SIG-M5 (cell line): ENCODE measurements at places on chromosomes 4 and X.

- no peak for DNase-seq
Measured at GRCh38 chr4:123699880-123700771, 303.5 kb downstream of the SPRY1 start.

GRCh38 chr4:60081839-60082238, 1118.3 kb upstream of the ADGRL3 start:
- DNase-seq, result no peak

GRCh38 chr4:151797853-151798252, 37.0 kb upstream of the GATB start:
- DNase-seq, result no peak

DNA sequence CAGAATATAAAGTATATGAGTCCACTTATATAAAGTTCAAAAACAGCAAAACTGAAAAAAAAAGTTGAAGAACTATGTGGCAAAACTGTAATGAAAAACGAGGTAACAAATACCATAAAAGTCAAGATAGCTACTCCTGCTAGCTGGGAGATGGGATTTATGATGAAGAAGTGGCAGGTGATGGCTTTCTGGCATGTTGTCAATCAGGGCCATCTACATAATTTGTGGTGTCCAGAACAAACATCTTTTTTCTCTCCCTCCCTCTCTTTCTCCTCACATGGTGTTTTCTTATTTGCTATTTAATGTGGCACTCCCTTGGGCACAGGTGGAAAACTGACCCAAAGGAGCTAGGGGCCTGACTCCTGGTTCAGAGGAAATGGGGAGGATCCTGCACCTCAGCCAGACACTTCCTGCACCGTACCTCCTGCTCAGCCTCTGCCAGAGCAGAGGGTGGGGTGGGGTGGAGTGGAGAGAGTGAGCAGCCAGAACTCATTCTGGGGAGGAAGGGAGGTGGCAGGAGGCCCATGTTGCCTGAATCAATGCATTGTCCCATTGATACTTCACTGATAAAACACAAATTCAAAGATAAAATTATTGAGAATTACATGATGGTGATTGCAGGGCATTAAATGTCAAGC, 5.3 kb upstream of the SAP30 start:
- DNase-seq, result no peak

- no peak for DNase-seq
Measured at GRCh38 chr4:187666034-187666433, 329.5 kb upstream of the ZFP42 start.

GRCh38 chr4:78880874-78881492, 58.3 kb downstream of the PAQR3 start:
- DNase-seq, result no peak

DNA sequence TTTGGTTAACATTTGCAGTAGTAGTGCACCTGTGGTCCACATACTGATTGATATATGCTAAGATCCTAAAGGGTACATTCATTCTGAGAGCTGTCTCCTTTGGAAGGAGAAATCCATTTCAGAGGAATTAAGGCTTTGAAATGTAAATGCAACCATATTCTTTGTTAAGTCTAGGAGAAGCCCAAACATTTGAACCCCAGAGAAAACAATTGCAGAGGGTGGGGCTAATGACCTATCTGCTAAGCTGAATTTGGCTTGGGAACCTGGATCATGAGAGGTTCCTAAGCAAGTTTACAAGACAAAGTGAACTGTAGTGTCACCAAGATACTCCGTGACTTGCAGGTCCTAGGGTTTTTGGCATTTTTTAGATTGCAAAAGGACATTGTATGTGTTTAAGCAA, 41.2 kb downstream of the LAS1L start:
- no peak for DNase-seq

DNA sequence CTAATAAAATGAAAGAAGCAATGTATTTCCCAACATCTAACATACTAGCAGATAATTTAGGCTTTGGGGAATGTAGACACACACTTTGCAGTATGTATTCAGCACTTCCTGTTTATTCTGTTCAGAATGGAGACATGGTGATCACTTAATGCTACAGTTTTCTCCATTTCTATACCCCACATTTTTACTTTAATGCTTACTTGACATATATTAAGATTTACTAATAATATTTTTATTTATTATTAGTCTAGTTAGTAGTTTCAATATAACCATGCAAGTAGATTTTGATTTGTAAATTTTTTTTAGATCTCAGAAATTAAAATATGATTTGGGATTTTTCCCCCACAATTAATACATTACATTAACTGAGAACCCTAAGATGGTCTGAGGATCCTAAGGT, 98.4 kb downstream of the PRSS12 start:
- DNase-seq, result no peak

GRCh38 chrX:125894947-125895346, 271.1 kb downstream of the DCAF12L2 start:
- no peak for DNase-seq

DNA sequence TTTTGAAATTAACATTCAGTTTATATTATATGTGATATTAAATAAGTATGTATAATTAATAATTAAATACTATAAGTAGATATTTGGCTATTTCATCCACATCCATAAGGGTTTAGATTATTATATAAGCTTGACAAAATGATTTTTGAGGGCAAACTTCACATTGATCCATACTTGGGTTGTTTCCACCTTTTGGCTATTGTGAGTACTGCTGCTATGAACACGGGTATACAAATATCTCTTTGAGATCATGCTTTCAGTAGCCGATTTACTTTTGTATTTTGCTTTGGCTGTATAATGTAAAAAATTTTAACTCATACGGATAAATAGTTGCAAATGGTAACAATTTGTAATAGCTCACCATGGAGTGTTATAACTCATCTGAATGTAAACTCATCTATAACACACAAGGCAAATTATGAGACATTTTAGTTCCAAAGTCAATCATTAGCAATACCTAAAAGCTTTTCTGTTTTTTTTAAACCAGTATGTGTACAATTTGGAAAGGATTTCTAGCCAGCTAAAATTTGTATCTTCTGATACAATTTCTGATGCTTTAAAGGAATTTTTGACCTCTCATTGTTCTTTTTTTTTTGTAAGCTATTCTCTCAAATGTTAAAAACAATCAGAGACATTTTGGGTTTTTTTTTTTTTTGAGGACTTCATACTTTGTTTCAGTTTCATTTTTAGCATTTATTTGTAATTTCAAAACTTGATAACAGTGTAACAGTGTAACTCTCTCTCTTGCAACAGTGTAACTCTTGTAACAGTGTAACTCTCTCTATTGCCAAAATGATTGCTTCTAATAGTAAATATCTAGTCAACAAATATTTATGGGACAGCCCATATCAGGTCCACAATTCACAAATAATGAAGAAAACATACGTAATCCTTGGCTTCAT, 51.8 kb upstream of the ARX start:
- no peak for DNase-seq

GRCh38 chr4:185656467-185656931, 121.2 kb upstream of the PDLIM3 start:
- DNase-seq, result no peak

DNA sequence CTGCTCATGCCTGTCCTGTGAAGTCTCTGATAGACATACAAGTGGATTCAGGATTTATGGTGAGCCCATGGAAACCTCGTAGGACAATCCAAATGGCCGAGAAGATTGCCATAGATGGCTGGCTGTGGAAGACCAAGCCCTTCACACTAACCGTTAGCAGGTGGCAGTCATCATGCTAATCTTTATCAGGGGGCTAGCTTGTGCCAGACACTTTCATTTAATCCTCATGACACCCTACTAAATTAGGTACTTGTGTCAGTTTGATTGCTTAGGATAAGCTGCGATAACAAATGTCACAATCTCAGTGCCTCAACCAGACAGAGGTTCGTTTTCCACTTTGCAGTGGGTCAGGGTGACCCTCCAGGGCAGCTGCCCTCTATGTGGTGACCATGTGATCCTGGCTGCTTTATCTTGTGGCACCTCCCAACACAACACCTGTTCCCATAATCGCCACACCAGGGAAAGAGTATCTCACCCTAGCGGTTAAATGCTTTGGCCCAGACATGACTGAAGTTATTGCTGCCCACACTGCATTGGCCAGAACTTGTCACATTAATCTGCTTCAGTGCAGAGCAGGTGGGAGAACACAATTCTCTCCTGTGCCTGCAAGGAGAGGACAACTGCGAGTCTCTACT, 60.8 kb downstream of the REPS2 start:
- DNase-seq, result no peak

DNA sequence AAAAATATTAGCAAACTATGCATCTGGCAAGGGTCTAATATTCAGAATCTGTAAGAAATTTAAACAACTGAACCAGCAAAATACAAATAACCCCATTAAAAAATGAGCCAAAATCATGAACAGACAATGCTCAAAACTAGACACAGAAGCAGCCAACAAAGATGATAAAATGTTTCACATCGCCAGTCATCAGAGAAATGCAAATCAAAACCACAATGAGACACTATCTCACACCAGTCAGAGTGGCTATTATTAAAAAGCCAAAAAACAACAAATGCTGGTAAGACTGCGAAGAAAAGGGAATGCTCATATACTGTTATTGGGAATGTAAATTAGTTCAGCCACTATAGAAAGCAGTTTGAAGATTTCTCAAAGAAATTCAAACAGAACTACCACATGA, 201.3 kb upstream of the CPEB2 start:
- no peak for DNase-seq

DNA sequence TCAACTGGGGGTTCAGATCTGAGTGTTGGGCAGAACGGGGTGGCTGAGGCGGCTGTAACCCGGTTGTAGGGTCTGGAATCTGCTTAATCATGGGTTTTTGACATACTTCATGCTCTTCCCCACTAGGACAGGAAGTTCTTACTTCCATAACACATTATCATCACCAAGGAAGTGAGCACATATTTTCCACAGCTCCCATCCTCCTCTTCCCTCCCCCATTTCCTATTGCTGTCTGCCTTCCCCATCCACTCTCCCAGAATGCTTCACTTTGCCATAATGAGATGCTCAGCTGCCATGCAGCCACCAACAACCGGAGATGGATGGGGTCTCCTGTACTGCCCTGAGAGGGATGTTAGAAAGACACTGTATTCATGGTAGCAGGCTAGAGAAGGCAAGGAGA, 6.4 kb upstream of the DCUN1D4 start:
- no peak for DNase-seq

DNA sequence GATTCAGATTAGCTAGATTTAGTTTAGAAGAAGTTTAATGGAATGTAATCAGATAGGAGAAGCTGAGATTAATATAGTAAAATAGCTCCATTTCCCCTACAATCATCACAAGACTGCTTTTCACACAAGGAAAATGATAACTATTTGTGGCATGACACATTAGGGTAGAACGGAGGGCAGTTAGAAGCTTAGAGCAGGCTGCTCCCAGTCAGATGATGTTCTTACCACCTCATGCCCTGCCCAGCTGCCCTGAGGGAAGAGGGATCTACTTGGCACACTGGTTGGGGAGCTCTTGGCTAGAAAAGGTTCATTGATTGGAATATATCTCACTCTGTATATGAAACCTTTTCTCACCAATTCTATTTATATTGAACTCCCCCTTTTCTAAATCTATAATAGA, 180.7 kb upstream of the IL15 start:
- no peak for DNase-seq

DNA sequence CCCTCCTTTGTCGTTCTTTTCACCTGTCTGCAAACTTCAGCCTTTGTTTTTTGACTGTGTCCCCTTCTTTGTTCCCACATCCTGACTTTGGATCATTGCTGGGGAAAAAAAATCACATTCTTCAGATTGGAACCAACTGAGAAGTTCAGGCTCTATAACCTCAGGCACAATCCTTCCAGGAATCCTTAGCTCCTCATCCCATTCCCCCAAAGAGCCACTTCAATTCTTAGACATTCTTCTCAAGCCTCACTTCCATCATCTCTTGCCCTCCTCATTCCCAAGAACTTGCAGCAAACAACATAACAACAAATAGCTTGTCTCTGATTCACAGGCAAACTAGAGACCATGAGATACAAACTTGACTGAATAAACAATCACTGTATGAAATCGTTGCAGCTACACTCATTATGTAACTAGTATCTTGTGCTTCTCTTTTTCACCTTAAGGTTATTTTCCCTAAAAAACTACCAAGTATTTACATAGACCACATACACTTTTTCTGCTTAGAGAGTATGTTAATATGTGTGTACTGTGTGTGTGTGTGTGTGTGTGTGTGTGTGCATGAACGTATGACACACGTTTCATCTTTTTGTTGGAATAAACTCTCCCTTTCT, 26.4 kb upstream of the PGM2 start:
- no peak for DNase-seq

GRCh38 chr4:148800940-148801339, 358.7 kb upstream of the NR3C2 start:
- no peak for DNase-seq

DNA sequence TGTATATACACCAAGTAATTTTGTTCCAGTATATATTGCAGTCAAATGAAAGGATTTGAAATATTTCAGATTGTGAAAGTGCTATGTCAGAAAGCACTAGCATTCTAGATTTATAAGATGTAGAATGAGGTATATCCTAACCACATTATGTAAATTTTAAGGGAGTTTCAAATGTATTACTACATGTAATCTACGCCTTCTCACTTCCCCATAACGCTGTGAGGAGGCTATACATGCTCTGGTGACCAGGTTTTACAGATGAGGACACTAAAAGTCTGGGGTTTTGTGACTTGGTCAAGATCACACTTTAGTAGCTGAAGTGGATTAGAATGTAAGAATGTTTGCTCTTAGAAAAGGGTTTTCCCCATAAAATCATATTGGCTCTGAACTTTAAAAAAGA, 8.1 kb downstream of the ENPEP start:
- no peak for DNase-seq

GRCh38 chr4:19130866-19131265, 1109.3 kb upstream of the LCORL start:
- DNase-seq, result no peak

GRCh38 chr4:145936997-145937901, 1.4 kb downstream of the ZNF827 start:
- DNase-seq, result no peak

- no peak for DNase-seq
Measured at GRCh38 chrX:138788771-138789170, 77.3 kb upstream of the FGF13 start.

DNA sequence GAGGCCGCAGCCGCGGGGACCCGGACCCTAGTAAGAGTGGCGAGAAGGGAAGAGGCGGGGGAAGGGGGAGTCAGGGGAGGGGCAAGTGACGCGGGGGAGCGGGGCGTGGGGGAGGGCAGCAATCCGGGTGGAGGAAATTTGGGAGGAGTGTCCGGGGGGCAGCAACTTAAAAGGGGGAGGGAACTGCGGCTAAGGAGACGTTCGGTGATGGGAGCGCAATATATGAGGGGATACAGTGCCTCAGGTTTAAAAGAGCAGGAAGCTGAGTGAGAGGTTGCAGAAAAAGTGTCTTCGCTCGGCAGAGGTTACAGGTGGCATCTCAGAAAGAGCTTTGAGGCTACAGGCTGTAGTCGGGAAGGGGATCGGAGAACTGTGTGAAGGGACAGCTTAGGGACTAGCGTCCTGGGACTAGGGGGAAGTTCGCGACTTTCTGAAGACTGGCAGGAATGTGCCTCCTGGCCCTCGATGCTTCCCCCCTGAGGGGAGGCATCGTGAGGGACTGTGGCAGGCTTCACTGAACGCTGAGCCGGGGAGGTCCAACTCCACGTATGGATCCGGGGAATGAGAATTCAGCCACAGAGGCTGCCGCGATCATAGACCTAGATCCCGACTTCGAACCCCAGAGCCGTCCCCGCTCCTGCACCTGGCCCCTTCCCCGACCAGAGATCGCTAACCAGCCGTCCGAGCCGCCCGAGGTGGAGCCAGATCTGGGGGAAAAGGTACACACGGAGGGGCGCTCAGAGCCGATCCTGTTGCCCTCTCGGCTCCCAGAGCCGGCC, 519 bp downstream of the FOXO4 start:
- no peak for DNase-seq

GRCh38 chr4:13980317-13981310, 353.1 kb upstream of the BOD1L1 start:
- no peak for DNase-seq

GRCh38 chrX:50813843-50814661, at the start of gene SHROOM4:
Gene SHROOM4, minus strand, starts transcription at chrX:50814194. Its CDS starts 176 bp downstream, at chrX:50814018.
- no peak for DNase-seq
